ENCODE measurements at places on chromosomes 3 and 15. TPM values are rescaled to one million over a fixed set of nuclear protein-coding genes. Genes with fewer than 3 reads are reported as not detected.

The RPL4 gene
- 2,649 TPM for total RNA-seq

The LHFPL4 gene
- total RNA-seq: not detected

The SNURF gene
- total RNA-seq: 3.8 TPM

The NFKBIZ gene
- total RNA-seq: 27.3 TPM

The JMJD7 gene
- 5.7 TPM for total RNA-seq

The TMEM212 gene
- not detected for total RNA-seq

The RLBP1 gene
- total RNA-seq: not detected

The ARRDC4 gene
- total RNA-seq: 8.4 TPM

The SLC51B gene
- total RNA-seq: 0.33 TPM

The SPSB4 gene
- not detected for total RNA-seq

The ZNF502 gene
- 5.8 TPM for total RNA-seq

The CCR8 gene
- not detected for total RNA-seq

The GCNT3 gene
- total RNA-seq: 0.37 TPM

The CDC25A gene
- total RNA-seq: 15.9 TPM

The TRIM42 gene
- not detected for total RNA-seq

The GNAT1 gene
- total RNA-seq: not detected

The CCDC54 gene
- not detected for total RNA-seq

The SELENOT gene
- 149 TPM for total RNA-seq

The SCN11A gene
- under 0.01 TPM for total RNA-seq

The GADL1 gene
- under 0.01 TPM for total RNA-seq

The CLDN16 gene
- total RNA-seq: not detected
